Osteoblast (primary cell): ENCODE measurements at places on chromosomes 11 and 22. TPM values are rescaled to one million over a fixed set of nuclear protein-coding genes. Genes with fewer than 3 reads are reported as not detected.

The FERMT3 gene
- 0.59 and 1.1 TPM in 2 replicates for total RNA-seq

The RPL3 gene
- total RNA-seq, result 1,858 and 2,119 TPM in 2 replicates

The CDC42BPG gene
- under 0.01 and 0.29 TPM in 2 replicates for total RNA-seq

The PDXP gene
- total RNA-seq, result 5.0 and 5.8 TPM in 2 replicates
